ENCODE measurements at places on chromosomes 2 and 18.

- H3K36me3 ChIP-seq: no peaks in the 10 kb centered on the region
- no peaks in the 10 kb centered on the region for H3K4me1 ChIP-seq
- peaks cover 5% of the 10 kb centered on the region for H3K27me3 ChIP-seq
- no peak overlapping the region for H3K27ac ChIP-seq
- no peak overlapping the region for H3K4me3 ChIP-seq
These were observed 63.3 kb downstream of the KYNU start for GRCh38 chr2:142940606-142941223.

GRCh38 chr2:10132596-10132995, 10.1 kb downstream of the RRM2 start:
- no peaks in the 10 kb centered on the region for H3K27me3 ChIP-seq
- H3K4me3 ChIP-seq: no peak overlapping the region
- H3K27ac ChIP-seq: peak overlapping the region; percentile 14

DNA sequence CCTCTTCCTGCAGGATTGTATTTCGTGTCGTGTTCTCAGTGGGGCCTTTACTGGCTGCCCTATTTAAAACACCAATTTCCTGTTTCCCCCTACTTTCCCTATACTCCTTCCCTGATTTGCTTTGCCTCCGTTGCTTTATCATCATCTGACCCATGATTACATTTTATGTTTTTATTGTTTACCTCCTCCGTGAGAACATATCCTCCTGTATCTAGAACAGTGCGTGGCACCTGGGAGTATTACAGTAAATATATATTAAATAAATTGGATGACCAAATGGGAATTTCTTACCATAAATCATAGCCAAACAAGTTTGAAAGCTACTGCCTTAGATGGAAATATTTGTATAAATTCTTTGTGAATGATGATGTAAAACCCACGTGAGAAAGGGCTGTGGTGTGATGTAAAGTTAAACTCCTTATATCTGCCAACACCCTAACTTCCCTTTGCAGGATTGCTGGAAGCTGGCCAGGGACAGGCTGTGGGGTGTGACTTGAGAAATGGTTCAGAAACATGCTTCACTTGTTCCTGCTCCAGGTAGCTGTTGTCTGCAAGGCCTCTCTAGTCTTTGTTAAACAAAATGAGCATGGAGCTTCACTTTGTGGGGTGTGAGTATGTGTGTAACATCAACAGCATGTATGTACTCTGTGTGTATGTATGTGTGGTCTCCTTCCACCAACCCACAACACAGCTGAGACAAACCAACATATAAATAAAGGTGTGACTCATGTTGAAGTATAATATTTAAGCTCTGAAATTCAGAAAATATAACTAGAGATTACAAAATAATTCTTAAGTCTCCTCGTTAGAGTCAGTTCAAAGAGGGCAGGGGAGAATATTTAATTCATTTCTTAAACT, 40.3 kb downstream of the LHCGR start:
- no peak for DNase-seq
- no peak overlapping the region for H3K4me3 ChIP-seq
- H3K4me1 ChIP-seq: no peaks in the 10 kb centered on the region
- no peak overlapping the region for H3K27ac ChIP-seq
- H3K27me3 ChIP-seq: no peaks in the 10 kb centered on the region
- no peaks in the 10 kb centered on the region for H3K36me3 ChIP-seq

DNA sequence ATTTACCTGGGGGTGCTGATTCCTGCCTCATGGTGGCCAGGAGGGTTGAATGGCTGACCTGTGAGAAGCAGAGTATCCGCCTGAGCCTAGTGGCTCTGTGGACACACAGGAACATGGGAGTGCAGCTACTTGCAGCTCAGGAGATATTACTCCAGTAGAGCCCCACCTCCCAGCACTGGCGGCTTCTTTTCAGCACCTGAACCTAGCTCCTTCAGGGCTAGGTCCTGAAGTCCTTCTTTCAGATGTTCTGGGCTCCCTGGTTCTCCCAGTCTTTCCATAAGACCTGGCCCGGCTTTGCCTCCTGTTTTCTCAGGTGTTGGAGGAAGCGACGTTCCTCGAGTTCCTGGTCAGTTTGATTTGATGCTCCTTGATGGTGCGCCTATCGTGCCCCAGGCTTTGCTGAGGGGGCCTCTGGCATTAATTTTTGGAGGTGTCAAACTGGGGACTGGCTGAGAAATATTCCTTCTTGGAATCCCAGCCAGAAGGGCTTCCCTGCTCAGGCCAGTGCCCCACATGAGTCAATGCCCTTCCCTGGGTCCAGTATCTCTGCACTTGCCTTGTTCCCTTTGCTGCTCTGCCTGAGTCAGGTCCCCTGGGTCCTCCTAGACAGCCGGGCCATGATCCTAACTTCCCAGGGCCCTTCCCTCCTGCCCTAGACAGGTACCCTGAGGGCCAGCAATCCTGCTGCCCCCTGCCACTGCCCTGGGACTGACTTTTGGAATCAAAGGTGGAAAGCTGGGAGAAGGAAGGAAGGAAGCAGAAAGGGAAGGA, 110.7 kb upstream of the HAAO start:
- no peak overlapping the region for H3K27ac ChIP-seq
- DNase-seq: no peak
- peaks cover 3% of the 10 kb centered on the region for H3K4me1 ChIP-seq

GRCh38 chr18:21672521-21673267, 31.9 kb downstream of the ABHD3 start:
- no peak overlapping the region for H3K4me3 ChIP-seq
- peaks cover 3% of the 10 kb centered on the region for H3K4me1 ChIP-seq
- DNase-seq: no peak
- H3K27ac ChIP-seq: no peak overlapping the region
- H3K36me3 ChIP-seq: peaks cover 29% of the 10 kb centered on the region
- H3K27me3 ChIP-seq: no peaks in the 10 kb centered on the region

DNA sequence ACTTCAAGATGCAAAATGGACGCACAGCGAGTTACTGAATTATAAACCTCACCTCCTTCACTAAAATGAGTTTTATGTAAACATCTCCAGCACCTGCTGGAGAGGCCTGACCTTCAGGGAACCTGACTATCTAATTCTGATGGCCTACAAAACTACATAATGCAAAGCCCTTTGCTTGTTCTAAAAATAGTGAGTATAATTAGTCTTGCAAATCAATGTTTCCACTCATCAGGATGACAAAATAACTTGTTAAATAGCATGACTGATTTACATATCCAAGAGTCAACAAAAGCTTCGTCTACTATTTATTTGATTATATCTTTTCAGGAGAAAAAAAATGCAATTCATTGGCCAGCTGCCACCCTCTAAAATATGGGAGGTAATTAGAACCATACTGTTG, 326.3 kb upstream of the MC4R start:
- DNase-seq: no peak
- no peak overlapping the region for H3K4me3 ChIP-seq
- H3K27ac ChIP-seq: no peak overlapping the region
- no peaks in the 10 kb centered on the region for H3K36me3 ChIP-seq
- H3K4me1 ChIP-seq: no peaks in the 10 kb centered on the region
- no peaks in the 10 kb centered on the region for H3K27me3 ChIP-seq

- peaks cover 70% of the 10 kb centered on the region for H3K27me3 ChIP-seq
- no peak overlapping the region for H3K4me3 ChIP-seq
- H3K36me3 ChIP-seq: peaks cover 5% of the 10 kb centered on the region
- DNase-seq: no peak
- H3K4me1 ChIP-seq: peaks cover 9% of the 10 kb centered on the region
These were observed 5.4 kb downstream of the POU3F3 start for GRCh38 chr2:104859291-104859765.

GRCh38 chr2:132383956-132384355, 32.6 kb upstream of the GPR39 start:
- H3K27ac ChIP-seq: no peak overlapping the region
- DNase-seq: no peak
- no peaks in the 10 kb centered on the region for H3K4me1 ChIP-seq
- no peaks in the 10 kb centered on the region for H3K27me3 ChIP-seq
- H3K36me3 ChIP-seq: no peaks in the 10 kb centered on the region

- H3K4me3 ChIP-seq: no peak overlapping the region
- H3K4me1 ChIP-seq: peaks cover 41% of the 10 kb centered on the region
- no peak overlapping the region for H3K27ac ChIP-seq
- peaks cover 70% of the 10 kb centered on the region for H3K36me3 ChIP-seq
These were observed 6.7 kb downstream of the RPE start for GRCh38 chr2:210009126-210009525.

DNA sequence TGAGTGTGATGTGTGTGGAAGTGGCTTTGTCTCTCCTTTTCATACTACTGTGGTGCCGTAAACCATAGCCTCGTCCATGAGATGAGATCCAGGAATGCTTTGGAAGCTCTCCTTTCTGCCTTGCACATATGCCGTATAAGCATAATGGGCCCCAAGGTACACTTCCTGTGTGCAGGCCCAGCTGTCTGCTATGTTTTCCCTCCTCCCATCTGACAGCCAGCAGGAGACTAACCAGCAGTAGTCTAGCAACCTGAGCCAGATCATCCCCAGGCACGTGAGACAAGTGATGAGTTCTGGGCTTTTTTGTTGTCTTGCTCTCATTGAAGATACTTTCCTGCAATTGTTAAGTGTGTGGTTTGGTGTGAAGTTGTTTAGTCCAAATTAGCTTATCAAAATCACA, 555.5 kb upstream of the LRRTM4 start:
- no peaks in the 10 kb centered on the region for H3K27me3 ChIP-seq
- H3K36me3 ChIP-seq: no peaks in the 10 kb centered on the region
- DNase-seq: no peak
- no peak overlapping the region for H3K4me3 ChIP-seq

GRCh38 chr2:160388464-160389263, 104.9 kb downstream of the RBMS1 start:
- DNase-seq: peak; percentile 28
- no peaks in the 10 kb centered on the region for H3K27me3 ChIP-seq
- peak overlapping the region; percentile 23 for H3K27ac ChIP-seq
- peaks cover 15% of the 10 kb centered on the region for H3K36me3 ChIP-seq
- H3K4me3 ChIP-seq: peak overlapping the region; percentile 14
- H3K4me1 ChIP-seq: peaks cover 60% of the 10 kb centered on the region

DNA sequence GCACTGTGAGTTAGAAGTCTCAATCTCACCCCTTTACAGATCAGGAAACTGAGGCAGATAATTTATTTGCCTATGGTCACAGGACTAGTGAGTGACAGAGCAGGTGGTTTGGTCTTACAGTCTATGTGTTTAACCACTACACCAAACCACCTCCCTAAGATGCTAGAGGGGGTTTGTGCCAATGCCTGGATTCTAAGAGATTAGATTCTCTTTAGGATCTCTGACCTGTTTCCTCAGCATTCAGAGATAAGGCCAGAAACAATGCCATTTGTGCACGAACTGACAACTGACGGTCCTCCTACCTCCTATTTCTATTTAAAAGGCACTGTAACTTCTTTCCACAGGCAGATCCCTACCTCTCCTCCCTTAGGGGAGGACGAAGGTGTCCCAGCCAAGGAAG, 2.3 kb upstream of the SLC20A1 start:
- H3K27ac ChIP-seq: no peak overlapping the region
- H3K4me3 ChIP-seq: peak overlapping the region; percentile 4
- DNase-seq: no peak
- no peaks in the 10 kb centered on the region for H3K27me3 ChIP-seq

GRCh38 chr18:76468345-76469304, 26.4 kb downstream of the ZNF516 start:
- DNase-seq: no peak
- peaks cover 7% of the 10 kb centered on the region for H3K27me3 ChIP-seq
- H3K4me1 ChIP-seq: peaks cover 11% of the 10 kb centered on the region
- H3K36me3 ChIP-seq: no peaks in the 10 kb centered on the region
- no peak overlapping the region for H3K4me3 ChIP-seq

DNA sequence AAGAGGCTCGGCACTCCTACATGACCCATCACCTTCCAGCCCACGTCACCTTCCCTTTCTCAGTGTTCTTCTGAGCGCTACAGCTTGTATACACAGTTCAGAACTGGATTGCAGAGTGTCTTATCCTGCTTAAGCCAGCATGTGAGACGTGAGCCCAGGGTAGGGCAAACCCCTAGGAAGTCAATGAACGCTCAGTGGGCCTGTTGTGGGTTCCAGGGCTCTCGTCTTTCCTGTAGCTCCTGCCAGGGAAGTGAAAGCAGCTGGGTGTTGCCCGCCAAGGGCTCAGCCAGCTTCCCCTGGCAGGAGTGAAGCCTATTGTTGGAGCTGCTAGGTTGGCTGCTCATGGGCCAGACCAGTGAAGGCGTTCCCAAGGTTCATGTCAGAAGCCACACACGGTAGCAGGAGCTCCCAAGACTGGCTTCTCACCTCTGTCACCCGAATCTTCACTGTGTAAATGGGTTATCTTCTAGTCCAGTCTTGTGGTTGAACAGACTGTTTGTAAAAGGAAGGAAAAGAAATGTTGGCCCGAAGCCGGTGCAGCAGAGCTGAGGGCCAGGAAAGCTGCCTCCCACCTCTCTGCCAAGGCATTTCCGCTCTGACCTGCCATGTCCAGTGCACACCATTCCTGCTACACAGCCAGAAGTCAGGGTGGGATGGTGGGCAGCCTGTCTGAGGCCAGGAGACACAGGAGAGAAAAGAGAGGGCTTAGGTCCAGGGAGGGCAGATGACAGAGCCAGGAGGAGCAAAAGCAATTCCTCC, 69.6 kb upstream of the RMDN2 start:
- H3K36me3 ChIP-seq: no peaks in the 10 kb centered on the region
- no peak overlapping the region for H3K27ac ChIP-seq
- peaks cover 11% of the 10 kb centered on the region for H3K4me1 ChIP-seq
- DNase-seq: no peak
- H3K4me3 ChIP-seq: no peak overlapping the region
- H3K27me3 ChIP-seq: peaks cover 3% of the 10 kb centered on the region

- peaks cover 34% of the 10 kb centered on the region for H3K4me1 ChIP-seq
- H3K36me3 ChIP-seq: peaks cover 12% of the 10 kb centered on the region
- no peaks in the 10 kb centered on the region for H3K27me3 ChIP-seq
These were observed 162.3 kb downstream of the PHLPP1 start for GRCh38 chr18:62877411-62878221.

GRCh38 chr2:240662681-240663080, 20.0 kb downstream of the AQP12B start:
- no peak overlapping the region for H3K4me3 ChIP-seq
- no peaks in the 10 kb centered on the region for H3K36me3 ChIP-seq
- H3K27me3 ChIP-seq: peaks cover 54% of the 10 kb centered on the region
- no peaks in the 10 kb centered on the region for H3K4me1 ChIP-seq
- H3K27ac ChIP-seq: no peak overlapping the region

- peaks cover 2% of the 10 kb centered on the region for H3K27me3 ChIP-seq
- H3K36me3 ChIP-seq: peaks cover 3% of the 10 kb centered on the region
- H3K4me1 ChIP-seq: no peaks in the 10 kb centered on the region
- H3K4me3 ChIP-seq: no peak overlapping the region
These were observed 17.1 kb upstream of the ATRAID start for GRCh38 chr2:27194538-27195354.

- no peaks in the 10 kb centered on the region for H3K27me3 ChIP-seq
- no peak overlapping the region for H3K27ac ChIP-seq
- DNase-seq: no peak
- no peak overlapping the region for H3K4me3 ChIP-seq
- H3K36me3 ChIP-seq: no peaks in the 10 kb centered on the region
These were observed 139.9 kb upstream of the SLC8A1 start for GRCh38 chr2:40591774-40592173.
